MCF 10A (cell line): ENCODE measurements at places on chromosomes 16 and 17.

- H3K4me3 ChIP-seq, result no peak overlapping the region
- H3K27ac ChIP-seq, result peak overlapping the region; percentile 75
- H3K27me3 ChIP-seq, result no peaks in the 10 kb centered on the region
- peaks cover 91% of the 10 kb centered on the region for H3K36me3 ChIP-seq
- H3K4me1 ChIP-seq, result no peaks in the 10 kb centered on the region
Measured at GRCh38 chr17:75173526-75173925, 9.2 kb downstream of the SUMO2 start.

DNA sequence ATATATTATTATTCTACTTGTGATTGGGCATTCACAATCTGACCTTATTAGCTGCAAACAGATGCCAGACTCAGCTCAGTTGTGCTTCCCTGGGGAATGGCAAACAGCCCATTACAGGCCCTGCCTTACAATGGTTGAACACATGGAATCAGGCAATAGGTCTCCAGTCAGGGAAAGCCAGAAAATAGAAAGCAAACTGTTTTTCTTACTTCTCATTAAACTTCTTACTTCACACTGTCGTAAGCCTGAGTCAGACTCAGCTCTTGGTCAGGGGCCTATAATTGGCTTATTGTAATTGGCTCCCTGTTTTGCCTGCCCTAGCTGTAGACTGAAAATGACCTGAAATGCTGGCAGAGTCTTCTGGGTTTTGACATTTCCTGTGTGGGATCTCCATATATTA, 77.0 kb upstream of the CA10 start:
- no peaks in the 10 kb centered on the region for H3K4me1 ChIP-seq
- H3K4me3 ChIP-seq, result no peak overlapping the region
- peaks cover 31% of the 10 kb centered on the region for H3K27me3 ChIP-seq
- H3K36me3 ChIP-seq, result peaks cover 4% of the 10 kb centered on the region
- no peak overlapping the region for H3K27ac ChIP-seq

GRCh38 chr17:55303701-55304145, 39.0 kb downstream of the HLF start:
- no peak for DNase-seq
- no peak overlapping the region for H3K27ac ChIP-seq
- H3K27me3 ChIP-seq, result no peaks in the 10 kb centered on the region
- no peak overlapping the region for H3K4me3 ChIP-seq
- H3K4me1 ChIP-seq, result no peaks in the 10 kb centered on the region

DNA sequence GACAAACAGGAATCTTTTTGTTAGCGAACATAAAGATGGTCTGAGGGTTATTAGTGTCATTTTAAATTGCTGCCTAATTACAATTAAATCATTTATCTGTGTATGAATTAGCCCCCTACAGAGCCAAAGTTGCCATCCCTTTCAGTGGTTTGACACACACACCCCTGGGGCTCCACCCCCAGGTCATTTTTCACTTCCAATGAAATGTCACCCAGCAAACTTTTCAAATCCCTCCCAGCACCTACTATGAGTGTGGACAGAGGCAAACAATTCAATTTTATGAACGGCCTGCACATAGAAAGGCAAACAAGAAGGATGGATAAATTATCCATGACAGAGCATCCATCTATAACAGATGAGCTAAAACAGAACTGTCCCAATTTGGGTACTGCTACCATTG, 2.4 kb downstream of the MYH10 start:
- H3K4me3 ChIP-seq, result peak overlapping the region; percentile 97
- no peaks in the 10 kb centered on the region for H3K27me3 ChIP-seq
- no peak overlapping the region for H3K27ac ChIP-seq
- H3K36me3 ChIP-seq, result no peaks in the 10 kb centered on the region
- DNase-seq, result peak; percentile 27

- H3K36me3 ChIP-seq, result peaks cover 100% of the 10 kb centered on the region
- peak; percentile 54 for DNase-seq
Measured at GRCh38 chr17:16444258-16444886, 29.0 kb downstream of the TRPV2 start.

GRCh38 chr17:9880582-9880999, 24.5 kb downstream of the RCVRN start:
- DNase-seq, result peak; percentile 80
- no peak overlapping the region for H3K4me3 ChIP-seq
- H3K27ac ChIP-seq, result no peak overlapping the region
- no peaks in the 10 kb centered on the region for H3K36me3 ChIP-seq

GRCh38 chr16:68575082-68575481, 36.0 kb downstream of the ZFP90 start:
- peaks cover 12% of the 10 kb centered on the region for H3K36me3 ChIP-seq
- H3K27ac ChIP-seq, result no peak overlapping the region
- peak; percentile 11 for DNase-seq

GRCh38 chr17:22286337-22287041, 594.2 kb downstream of the KCNJ18 start:
- H3K4me1 ChIP-seq, result no peaks in the 10 kb centered on the region
- no peak overlapping the region for H3K27ac ChIP-seq
- H3K4me3 ChIP-seq, result no peak overlapping the region
- no peaks in the 10 kb centered on the region for H3K36me3 ChIP-seq

- H3K27me3 ChIP-seq, result no peaks in the 10 kb centered on the region
- no peak overlapping the region for H3K4me3 ChIP-seq
- DNase-seq, result peak; percentile 18
- no peaks in the 10 kb centered on the region for H3K36me3 ChIP-seq
- H3K27ac ChIP-seq, result no peak overlapping the region
Measured at GRCh38 chr16:58658796-58659211, 25.8 kb downstream of the SLC38A7 start.

- no peaks in the 10 kb centered on the region for H3K36me3 ChIP-seq
- no peak overlapping the region for H3K27ac ChIP-seq
- no peaks in the 10 kb centered on the region for H3K4me1 ChIP-seq
- H3K27me3 ChIP-seq, result peaks cover 81% of the 10 kb centered on the region
- no peak overlapping the region for H3K4me3 ChIP-seq
Measured at GRCh38 chr16:85844786-85845185, 45.3 kb downstream of the COX4I1 start.

DNA sequence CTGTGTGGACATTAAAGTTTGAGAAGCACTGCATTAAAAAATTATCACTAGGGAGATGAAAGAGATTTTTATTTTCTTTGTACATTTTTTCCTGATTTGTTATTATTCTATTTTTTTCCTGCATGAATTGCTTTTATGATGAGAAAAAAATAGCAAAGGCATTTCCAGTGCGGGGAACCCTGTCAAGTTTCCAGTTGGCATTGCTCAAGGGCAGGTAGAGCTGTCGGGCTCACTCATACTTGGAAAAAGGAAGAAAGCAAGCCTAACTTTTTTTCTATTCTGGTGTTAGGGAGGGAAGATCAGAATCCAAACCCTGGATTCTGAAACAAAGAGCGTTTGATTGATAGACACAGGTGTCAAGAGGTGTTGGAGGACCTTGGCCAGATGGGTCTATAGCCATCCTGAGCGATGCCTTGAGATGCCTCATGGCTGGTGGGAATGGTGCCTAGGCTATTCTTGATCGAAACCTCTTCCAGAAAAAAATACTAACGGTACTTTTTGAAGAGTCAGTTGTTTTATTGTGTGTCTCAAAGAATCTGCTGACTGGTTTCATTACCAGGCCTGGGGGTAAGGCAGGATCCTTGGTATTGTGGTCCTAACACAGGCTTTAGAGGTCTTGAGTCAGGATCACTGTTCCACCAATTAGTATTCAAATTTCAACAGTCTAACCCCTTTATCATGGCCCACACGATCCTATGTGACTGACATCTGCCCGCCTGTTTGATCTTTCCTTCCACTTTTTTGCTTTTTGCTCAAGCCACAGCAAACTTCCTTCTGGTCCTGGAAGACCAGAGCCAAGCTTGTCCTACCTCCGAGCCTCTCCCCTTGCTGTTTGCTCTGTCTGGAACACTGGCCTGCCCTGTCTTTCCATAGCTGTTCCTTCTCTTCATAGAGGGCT, 20.1 kb downstream of the SNX29 start:
- no peaks in the 10 kb centered on the region for H3K4me1 ChIP-seq
- no peak for DNase-seq
- no peaks in the 10 kb centered on the region for H3K36me3 ChIP-seq
- H3K27ac ChIP-seq, result no peak overlapping the region

DNA sequence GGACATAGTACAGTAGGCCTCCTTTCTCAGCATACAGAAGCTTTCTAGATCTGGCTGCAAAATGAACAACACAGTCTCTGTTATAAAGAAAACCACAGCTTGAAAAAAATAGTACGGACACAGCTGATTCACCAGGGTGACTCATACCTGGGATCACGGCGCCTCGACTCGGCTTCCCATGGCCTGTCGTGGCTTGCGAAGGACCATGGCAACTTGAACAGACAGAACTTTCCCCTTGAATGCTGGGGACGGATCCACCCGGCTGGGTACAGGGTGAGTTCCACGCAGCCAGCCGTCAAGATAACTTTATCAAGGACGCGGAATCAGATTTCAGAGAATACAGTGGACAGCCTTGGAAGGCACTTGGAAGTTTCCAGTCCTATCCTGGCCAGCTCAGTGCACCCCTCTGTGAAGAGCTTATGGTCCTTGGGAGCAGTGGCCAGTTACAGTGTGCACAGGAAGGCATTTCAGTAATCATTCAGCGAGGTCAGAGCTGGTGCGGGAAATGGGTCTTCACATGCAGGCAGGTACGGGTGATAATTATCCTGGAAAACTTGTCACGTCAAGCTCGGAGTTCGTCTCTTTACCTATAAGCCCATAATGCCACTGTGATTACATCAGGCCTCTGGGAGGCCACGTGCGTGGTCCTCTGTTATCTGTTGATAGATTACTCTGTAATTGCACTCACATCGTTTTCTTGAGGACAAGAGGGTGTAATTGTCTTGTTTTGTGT, 57.9 kb upstream of the MAF start:
- peaks cover 17% of the 10 kb centered on the region for H3K4me1 ChIP-seq
- peaks cover 5% of the 10 kb centered on the region for H3K36me3 ChIP-seq
- peak overlapping the region; percentile 40 for H3K4me3 ChIP-seq
- no peaks in the 10 kb centered on the region for H3K27me3 ChIP-seq

- DNase-seq, result no peak
- no peaks in the 10 kb centered on the region for H3K27me3 ChIP-seq
- no peak overlapping the region for H3K4me3 ChIP-seq
- peaks cover 5% of the 10 kb centered on the region for H3K36me3 ChIP-seq
- H3K4me1 ChIP-seq, result no peaks in the 10 kb centered on the region
Measured at GRCh38 chr17:75488693-75489510, 26.4 kb downstream of the CASKIN2 start.

- peaks cover 28% of the 10 kb centered on the region for H3K4me1 ChIP-seq
- H3K27me3 ChIP-seq, result no peaks in the 10 kb centered on the region
- H3K4me3 ChIP-seq, result peak overlapping the region; percentile 36
- DNase-seq, result peak; percentile 64
Measured at GRCh38 chr17:59783221-59784047, 76.0 kb downstream of the VMP1 start.

GRCh38 chr17:19305256-19305655, 57.3 kb downstream of the B9D1 start:
- H3K36me3 ChIP-seq, result peaks cover 29% of the 10 kb centered on the region
- no peak for DNase-seq
- peaks cover 10% of the 10 kb centered on the region for H3K4me1 ChIP-seq
- no peak overlapping the region for H3K27ac ChIP-seq

GRCh38 chr16:57592591-57593003, 35.8 kb upstream of the ADGRG1 start:
- H3K27me3 ChIP-seq, result no peaks in the 10 kb centered on the region
- no peak overlapping the region for H3K27ac ChIP-seq

DNA sequence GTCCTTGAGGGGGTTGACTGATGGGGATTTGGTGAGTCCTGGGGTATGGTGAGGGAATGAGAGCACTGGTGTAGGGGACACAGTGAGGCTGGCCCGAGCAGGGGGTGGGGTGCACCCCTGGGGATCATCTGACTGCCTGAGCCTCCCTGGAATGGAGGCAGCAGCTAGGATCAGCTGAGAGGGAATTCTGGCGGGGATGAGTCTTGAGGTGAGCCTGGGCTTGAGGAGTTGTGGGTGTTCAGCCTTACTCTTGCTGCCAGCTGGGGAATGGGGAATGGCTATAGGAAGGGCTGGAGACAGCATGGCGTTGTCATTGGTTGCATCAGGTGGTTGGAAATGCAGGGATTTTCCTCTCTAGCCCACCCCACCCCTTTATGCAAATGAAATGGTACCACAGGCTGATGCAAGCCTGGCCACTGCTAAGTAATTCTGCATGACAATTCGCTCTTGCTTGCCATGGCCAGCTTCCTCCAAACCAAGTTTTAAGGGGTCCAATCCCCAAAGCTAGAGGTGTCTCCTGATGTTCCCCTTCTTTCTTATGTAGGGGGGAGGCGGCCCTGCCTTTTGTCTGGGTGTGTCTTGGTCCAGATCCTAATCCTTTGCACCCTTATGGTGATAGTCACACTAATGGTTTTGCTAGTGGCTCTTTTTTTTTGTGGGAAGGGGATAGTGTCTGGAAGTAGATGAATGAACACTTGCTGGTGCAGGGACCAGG, 7.5 kb downstream of the NFE2L1 start:
- peak overlapping the region; percentile 91 for H3K4me3 ChIP-seq
- peaks cover 90% of the 10 kb centered on the region for H3K36me3 ChIP-seq
- peaks cover 62% of the 10 kb centered on the region for H3K4me1 ChIP-seq
- no peaks in the 10 kb centered on the region for H3K27me3 ChIP-seq

DNA sequence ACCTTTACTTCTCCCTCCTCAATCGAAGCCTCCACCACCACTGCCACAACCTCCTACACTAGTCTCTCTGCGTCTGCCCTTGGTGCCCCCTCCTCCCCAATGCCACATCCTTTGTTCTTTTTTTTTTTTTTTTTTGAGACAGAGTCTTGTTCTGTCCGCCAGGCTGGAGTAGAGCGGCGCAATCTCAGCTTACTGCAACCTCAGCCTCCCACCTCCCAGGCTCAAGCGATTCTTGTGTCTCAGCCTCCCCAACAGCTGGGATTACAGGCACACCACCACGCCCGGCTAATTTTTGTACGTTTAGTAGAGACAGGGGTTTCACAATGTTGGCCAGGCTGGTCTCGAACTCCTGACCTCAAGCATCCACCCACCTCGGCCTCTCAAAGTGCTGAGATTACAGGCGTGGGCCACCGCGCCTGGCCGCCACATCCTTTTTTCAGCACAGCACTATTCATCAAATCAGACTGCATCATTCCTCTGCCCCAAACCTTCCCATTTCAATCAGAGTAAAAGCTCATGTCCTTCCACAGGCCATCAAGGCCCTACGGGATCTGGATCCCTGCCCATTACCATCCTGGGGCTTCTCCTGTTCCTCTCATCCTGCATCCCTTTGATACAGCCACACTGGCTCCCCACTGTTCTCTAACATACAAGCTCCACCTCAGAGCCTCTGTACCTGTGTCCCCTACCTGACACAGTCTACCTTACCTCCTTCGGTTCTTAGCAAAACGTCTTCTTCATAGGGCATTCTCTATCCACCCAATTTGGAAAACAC, 2.0 kb downstream of the KLHL11 start:
- peaks cover 7% of the 10 kb centered on the region for H3K4me1 ChIP-seq
- H3K27ac ChIP-seq, result no peak overlapping the region
- peak; percentile 4 for DNase-seq
- H3K4me3 ChIP-seq, result no peak overlapping the region
- peaks cover 29% of the 10 kb centered on the region for H3K36me3 ChIP-seq

DNA sequence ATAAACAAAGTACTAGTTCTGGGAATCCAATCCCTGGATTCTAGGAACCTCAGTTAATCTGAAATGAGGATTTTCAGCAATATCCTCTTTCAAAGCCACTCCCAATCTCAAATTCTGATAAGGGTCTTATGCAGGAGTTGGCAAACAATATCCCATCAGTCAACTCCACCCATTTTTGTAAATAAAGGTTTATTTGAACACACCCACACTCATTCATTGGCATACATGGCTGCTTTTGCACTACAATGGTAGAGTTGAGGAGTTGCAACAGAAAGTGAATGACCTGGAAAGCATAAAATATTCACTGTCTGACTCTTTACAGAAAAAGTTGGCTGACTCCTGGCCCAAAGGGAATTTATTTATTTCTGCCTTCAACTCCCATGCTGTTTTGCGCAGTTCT, 157.7 kb upstream of the CDH11 start:
- no peak for DNase-seq
- H3K4me3 ChIP-seq, result no peak overlapping the region
- H3K36me3 ChIP-seq, result no peaks in the 10 kb centered on the region
- H3K27me3 ChIP-seq, result no peaks in the 10 kb centered on the region
- no peaks in the 10 kb centered on the region for H3K4me1 ChIP-seq
- H3K27ac ChIP-seq, result no peak overlapping the region
